Mononuclear cell (primary cell): ENCODE measurements at places on chromosomes 1 and 21. TPM values are rescaled to one million over a fixed set of nuclear protein-coding genes. Genes with fewer than 3 reads are reported as not detected.

TSTD1 gene
- 37.0 TPM for total RNA-seq

CELF3 gene
- not detected for total RNA-seq

SGIP1 gene
- total RNA-seq: 0.10 TPM

C1orf94 gene
- not detected for total RNA-seq

OR2G2 gene
- not detected for total RNA-seq

C1orf116 gene
- total RNA-seq: 0.63 TPM

SSR2 gene
- total RNA-seq: 403 TPM

LCE2B gene
- not detected for total RNA-seq
